AG09309 (cell line): ENCODE measurements at places on chromosomes 16 and 17.

DNA sequence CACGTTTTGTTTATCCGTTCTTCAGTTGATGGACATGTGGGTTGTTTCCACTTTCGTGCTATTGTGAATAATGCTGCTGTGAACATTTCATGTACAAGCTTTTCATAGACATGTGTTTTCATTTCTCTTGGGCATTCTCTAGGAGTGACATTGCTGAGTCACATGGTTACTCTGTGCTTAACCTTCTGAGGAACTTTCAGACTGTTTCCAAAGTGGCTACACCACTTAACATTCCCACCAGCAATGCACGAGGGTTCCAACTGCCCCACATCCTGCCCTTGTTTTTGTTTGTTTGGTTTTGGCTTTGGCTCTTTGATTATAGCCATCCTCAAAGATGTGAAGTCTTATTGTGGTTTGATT is 14.2 kb upstream of the PEMT start:
- peak; percentile 48 for DNase-seq

DNA sequence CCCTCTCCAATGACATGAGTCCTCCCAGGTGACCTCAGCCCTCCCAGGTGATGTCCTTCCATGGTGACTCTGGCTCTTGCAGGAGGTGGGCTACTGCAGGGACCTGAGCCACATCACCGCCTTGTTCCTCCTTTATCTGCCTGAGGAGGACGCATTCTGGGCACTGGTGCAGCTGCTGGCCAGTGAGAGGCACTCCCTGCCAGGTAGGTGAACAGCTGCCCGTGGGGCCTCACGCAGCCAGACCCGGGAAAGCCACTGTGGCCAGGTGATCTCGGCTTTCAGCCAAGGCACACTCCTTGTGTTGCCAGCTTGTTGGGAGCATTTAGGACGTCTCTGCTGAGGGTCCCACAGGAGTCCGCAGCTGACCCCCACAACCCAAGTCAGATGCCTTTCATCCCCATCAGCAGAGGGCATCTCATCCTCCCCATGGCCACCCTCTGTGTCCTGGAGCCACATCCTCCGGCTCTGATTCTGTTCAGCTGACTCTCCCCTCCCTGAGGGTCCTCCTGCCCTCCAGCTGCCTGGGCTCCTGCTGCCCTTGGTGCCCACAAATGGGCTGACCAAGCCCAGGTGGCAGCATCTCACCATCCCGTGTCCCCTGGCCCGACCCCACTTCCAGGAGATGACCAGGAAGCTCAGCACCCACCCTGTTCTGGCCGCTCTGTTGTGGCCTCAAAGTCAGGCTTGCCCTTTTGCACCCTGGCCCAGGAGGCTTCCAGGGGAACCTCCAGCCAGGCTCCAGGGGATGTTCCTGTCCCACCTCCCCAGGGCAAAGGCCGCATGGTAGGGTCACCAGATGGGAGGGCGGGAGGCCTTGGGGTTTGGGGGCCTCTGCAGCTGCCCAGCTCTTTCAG is 20.1 kb downstream of the USP6 start:
- DNase-seq = no peak

DNA sequence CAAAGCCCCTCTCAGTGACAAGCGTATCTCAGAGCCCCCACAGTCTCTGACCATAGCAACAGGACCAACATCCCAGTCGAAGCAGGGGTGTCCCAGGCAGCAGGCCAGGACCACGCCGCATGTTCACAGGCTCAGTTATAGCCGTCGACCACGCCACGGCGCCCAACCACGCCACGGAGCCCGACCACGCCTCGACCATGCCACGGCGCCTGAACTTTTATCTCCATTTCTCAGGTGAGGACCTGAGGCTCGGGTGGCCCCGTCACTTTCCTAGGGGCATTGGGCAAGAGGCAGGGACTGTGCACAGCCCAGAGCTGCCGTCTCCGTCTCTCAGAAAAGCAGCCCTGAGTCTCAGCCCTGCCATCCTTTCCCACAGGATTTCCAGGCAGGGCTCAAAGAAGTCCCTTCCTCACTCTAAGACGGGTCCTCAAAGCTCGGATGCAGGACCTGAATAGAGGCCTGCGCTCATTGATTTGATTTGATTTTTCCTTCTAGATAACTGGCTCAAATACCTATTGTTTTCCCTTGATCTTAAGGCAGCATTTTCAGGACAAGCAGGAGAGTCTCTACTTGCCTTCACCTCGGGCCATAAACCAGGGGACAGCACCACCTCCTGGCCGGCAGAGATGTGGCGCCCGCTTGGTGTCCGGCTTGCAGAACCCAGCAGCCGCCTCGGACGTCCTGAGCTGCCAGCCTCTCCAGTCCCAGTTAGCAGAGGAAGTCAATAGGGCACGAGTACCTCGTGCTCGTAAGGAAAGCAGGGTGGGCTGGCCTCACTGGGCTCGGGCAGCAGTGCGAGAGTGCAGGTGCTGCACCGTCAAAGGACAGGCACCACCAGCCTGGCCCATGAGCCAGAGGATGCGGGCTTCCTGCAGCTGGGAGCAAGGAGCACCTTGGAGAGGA is 38.8 kb downstream of the C16orf95 start:
- peak; percentile 44 for DNase-seq

- no peak for DNase-seq
These were observed 1468.6 kb downstream of the CDH11 start for GRCh38 chr16:63653044-63653839.

- no peak for DNase-seq
These were observed 32.7 kb upstream of the SSTR2 start for GRCh38 chr17:73132085-73132492.

DNA sequence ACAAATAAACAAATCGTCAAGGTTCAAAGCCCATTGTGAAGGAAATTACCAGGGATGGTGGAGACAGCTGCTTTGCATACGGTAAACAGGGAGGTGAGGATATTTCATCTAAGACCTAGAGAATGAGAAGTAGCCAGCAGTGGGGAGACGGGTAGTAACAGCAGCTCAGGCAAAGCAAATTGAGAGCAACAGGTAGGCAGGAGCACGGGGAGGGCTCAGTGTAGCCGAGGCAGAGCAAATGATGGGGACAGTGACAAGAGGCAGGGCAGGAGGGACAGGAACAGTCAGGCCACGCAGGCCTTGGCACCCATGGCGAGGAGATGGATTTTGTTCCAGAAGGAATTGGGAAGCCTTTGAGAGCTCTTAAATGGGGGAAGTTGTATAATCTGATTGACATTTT is 29.0 kb upstream of the SBK1 start:
- no peak for DNase-seq

- DNase-seq = no peak
These were observed 45.4 kb downstream of the BAHCC1 start for GRCh38 chr17:81440511-81441244.

DNA sequence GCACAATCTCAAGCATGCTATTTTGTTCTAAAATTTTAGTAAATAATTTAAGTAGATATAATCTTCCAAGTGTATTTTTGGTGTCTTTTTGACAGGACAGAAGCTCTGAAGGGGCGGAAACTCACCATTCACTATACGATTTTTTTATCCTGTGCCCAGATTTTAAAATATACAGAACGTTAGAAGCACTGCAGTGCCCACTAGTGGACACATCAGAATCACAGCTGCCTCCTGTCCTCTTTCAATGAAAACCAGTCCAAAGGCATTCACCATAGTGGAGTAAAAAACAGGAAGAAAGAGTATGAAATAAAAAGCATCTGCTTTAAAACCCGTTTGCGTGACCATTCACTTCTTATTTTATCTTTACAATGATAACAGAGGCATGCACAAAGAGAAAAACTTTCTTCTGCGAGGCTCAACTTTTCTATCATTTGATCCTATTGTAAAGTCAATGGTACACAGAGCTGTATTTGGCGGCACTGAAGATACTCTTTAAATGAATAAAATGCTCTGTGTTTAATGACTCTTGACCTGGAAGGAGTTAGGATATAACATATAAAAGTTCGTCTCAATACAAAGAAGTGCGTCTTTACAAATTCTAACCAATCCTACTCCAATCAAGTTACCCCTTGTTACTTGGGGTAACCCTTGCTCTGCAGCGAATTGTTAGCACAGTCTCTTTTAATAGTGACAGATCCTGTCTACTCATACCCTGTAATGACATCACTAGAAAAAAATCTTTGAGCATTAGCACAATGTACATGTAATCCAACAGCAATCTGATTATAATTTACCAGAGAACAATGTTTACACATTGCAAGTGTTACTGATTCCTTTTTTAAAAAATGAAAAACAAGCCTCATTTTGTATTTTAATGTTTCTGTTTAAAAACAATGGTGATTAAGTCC is 339.8 kb upstream of the PSMD7 start:
- peak; percentile 23 for DNase-seq

GRCh38 chr16:3513892-3514583 is 13.2 kb downstream of the CLUAP1 start:
- DNase-seq = no peak

DNA sequence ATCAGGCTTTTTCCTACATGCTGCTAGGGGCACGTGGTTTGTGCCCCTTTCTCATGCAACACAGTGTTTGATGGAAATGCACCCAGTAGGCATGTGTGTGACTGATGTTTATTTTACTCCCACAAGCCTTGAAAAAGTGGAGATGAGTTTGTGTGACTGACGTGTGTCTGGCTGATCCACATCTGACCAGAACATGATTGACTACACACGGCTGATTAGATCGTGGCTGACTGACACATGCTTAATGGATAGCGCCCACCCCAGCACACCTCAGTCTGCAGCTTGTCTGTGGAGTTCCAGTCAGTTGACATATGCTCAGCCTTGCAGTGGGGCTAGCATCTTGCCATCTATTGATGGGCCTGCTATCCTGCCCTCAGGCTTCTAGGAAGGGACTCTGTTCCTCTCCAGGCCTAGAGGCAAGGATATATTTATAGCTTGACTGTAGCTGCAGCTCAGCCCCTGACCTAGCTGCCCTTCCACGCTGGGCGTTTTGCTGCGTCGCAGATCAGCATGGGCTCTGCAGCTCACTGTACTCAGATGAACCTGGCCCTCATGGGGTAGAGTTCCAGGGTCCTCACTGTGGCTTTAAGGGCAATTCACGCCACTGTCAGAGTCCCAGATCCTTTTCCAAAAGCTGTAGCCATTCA is 112.3 kb downstream of the HS3ST2 start:
- no peak for DNase-seq

DNA sequence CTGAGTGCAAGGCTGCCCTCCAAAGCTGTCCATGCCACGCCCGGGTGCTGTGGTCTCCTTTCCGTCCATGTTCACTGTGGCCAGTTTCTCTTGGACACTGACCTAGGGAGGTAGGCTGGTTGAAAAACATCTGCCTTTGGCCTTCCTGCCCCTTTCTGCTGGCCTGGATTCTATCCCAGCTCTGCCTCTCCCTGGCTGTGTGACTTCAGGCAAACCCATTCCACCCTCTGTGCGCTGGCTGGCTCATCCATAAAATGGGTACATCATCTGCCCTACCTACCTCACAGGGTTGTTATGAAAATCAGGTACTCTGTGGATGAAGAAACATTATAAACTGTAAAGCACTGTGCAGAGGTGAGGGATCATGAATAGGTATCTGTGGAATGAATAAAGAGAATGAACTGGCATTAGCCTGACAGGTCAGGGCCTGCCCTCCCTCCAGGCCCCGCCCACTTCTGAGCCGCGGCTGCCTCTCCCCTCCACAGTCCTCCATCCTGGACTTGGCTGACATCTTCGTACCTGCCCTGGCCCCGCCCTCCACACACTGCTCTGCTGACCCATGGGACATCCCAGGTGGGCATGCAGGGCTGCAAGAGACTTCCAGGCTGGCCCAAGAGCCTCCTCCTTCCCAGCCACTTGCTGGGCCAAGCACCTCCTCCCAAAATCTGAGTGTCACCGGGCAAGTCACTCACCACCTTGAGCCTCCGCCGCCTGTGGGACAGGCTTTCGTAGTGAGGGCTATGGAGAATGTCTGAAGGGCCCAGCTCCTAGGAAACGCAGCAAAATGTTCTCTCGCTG is 7.0 kb upstream of the SPATA20 start:
- DNase-seq = no peak

DNA sequence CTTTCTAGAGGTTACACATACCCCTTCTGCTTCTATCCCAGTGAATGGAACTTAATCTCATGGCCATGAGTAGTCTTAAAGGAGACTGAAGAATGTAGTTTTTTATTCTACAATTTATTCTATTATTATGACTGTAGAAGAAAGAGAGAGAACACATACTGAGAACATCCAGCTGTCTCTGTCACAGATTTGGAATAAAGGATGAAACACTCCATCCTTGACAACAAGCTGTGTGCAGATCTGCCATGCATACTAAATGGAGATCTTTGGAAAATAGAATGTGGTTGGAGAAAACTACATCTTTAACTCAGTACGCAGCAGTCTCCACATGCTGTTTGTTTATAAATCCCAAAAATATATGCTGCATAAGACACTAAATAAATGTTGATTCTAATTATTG is 54.1 kb upstream of the NUDT7 start:
- no peak for DNase-seq

- no peak for DNase-seq
These were observed 47.9 kb downstream of the STH start for GRCh38 chr17:46046957-46047356.

DNA sequence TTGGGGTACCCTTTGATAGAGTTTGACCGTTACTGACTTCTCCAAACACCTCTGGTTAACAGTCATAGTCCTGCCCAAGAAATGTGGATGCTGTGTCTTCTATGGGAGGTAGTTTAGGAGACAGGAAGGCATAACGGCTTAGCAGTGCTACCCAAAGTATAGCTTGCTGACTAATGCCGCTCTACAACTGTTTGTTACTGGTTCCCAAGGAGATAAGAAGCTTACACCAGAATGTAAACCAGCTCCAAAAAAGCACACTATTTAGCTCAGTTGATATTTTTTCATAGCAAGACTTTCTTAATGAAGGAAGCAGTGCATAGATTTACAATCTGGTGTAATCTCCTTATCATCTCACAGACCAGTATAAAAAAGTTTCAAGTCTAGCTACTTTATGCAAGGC is 95.7 kb downstream of the HS3ST3B1 start:
- DNase-seq = peak; percentile 8

GRCh38 chr16:763369-764183 is 3.0 kb downstream of the MSLN start:
- no peak for DNase-seq

- no peak for DNase-seq
These were observed 69.3 kb downstream of the FTO start for GRCh38 chr16:53773150-53773846.
